ENCODE measurements at places on chromosomes 2 and 18.

DNA sequence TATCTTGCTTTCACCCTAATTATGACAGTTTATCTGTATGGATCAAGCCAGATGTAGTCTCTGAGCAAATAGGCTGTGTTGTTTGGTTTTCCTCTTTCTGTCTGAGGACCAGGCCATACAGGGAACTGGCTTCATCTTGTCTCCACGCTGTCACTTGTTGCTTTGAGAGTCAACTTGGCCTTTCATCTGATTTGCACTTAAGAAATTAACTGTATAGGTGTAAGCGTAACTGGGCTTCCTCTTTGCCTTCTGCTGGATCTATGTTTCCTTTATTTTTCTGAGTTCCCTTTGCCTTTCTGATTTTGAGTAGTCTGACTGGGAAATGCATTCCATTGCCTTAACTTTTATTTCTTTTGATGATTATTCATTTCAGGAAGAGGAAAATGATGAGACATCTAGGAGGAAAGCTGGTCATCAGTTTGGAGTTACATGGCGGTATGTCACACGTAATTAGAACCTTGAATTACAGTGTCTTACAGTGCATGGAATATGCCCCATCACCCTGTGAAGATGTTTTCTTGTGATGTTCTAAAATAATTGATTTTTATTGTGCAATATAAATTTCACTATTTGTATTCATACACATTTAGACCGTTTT is 17.4 kb downstream of the PTCD3 start:
- ATAC-seq = no peak

DNA sequence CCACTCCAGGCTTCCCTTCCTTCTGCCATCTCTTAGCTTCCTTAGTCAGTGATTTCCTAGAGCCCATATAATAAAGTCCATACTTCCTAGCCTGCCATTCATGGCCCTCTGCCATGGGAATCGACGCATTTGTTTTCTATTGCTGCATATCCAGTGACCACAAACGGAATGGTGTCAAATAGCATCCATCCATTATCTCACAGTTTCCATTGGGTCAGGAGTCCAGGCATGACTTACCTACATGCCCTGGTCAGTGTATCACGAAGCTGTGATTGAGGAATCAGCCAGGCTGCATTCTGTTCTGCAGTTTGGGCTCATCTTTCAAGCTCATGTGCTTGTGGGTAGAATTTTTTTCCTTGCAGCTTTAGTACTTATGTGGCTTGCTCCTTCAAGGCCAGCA is 209.7 kb upstream of the EPAS1 start:
- ATAC-seq = no peak

GRCh38 chr18:63963615-63964256 is 6.1 kb upstream of the SERPINB8 start:
- ATAC-seq = no peak

DNA sequence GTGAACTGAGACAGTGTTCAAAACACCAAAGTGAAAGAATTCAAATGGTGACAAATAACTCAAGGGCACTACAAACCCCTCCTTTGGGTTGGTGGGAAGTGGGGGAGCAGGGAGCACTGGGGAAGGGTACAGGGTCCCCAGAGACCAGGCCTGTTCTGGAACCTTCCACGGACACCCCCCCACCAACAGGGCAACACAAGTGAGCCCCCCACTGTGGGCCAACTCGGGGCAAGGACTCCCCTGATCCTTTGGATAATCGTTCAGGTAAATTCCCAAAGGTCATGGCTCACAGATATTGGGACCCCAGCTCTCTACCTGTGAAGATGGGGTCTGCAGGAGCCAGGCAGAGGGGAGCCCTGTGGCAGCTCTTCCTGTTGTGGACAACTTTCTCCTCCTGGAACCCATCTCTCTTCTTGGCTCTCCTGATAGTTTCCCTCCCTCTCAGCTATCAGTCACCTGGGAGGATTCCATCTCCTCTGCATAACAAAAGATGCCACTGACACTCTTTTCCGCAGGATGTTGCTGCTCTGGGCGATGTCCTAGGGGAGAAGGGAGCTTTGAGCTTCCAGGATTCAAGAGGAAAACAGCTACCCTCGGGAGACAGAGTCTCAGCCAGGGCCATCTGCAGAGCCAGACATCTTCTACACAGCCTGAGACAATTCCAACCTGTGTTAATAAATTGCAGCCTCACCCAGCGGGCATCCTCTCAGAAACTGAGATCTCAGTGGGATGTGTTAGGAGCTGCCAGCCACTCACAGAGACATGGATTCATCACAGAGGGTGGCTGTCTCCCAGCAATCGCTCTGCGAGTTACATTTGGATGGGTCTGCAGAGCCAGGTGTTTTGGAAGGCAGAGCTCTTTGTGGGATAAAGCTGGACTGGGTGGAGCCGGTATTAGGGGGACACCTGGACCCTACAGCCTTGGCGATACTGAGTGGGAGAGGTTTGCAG is 35.4 kb downstream of the MBP start:
- no peak for ATAC-seq

DNA sequence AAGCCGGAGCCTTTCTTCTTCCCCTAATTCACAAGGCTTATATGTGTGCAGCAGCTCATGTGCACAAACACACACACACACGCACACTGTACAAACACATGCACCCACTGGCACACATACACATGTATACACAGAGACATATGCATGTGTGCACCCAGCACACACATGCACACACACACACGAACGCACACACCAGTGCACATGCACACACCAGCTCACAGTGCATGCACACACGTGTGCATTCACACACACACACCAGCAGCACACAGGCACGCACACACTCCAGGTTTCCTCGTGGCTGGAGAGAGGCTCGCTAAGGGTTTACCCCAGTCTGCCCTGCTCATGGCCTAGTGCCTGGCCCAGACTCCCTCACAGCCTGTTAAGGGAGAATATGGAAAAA is 234.0 kb downstream of the EIPR1 start:
- ATAC-seq = no peak

DNA sequence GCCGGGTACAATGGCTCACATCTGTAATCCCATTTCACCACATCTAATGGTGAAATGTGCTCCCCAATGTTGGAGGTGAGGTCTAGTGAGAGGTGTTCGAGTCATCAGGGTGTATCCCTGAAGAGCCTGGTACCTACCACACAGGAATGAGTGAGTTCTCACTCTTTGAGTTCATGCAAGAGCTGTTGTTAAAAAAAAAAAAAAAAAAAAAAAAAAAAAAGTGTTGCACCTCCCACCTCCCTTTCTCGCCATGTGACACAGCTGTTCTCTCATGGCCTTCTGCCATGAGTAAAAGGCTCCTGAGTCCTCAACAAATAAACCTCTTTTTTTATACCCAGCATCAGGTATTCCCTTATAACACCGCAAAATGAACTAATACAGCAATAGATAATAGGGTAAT is 106.3 kb downstream of the C2orf74 start:
- no peak for ATAC-seq

GRCh38 chr2:70663411-70663810 is 104.6 kb downstream of the ADD2 start:
- no peak for ATAC-seq

DNA sequence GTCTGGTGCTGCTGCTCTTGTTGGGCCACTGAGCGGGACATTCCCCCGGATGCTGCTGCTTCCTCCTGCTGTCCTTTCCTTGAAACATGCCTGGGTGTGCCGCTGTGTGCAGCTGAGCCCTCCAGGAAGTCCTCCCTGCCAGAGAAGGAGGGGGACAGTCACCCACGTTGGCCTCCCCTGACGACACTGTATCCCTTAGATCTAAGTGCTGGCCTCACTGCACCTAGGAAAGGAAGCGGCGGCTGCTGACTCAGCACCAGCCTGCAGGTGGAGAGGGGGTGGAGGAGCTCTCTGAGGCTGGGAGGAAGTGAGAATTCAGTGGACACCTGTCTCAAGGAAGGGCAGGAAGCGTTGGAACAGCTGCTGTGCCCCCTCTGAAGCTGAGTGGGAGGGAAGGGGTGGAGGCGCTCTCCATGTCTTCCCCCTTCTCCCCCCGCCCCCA is 239.8 kb downstream of the HAUS1 start:
- ATAC-seq = peak; percentile 89

DNA sequence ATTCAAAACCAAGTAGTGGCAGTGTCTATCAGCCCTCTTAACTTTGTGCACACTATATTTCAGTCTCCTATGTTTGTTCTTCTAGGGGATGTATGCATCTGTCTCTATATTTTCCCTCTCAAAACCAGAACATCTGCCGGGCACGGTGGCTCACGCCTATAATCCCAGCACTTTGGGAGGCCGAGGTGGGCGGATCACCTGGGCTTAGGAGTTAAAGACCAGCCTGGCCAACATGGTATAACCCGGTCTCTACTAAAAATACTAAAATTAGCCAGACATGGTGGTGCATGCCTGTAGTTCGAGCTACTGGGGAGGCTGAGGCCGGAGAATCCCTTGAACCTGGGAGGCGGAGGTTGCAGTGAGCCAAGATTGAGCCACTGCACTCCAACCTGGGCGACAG is 9.9 kb upstream of the GAREM2 start:
- no peak for ATAC-seq

DNA sequence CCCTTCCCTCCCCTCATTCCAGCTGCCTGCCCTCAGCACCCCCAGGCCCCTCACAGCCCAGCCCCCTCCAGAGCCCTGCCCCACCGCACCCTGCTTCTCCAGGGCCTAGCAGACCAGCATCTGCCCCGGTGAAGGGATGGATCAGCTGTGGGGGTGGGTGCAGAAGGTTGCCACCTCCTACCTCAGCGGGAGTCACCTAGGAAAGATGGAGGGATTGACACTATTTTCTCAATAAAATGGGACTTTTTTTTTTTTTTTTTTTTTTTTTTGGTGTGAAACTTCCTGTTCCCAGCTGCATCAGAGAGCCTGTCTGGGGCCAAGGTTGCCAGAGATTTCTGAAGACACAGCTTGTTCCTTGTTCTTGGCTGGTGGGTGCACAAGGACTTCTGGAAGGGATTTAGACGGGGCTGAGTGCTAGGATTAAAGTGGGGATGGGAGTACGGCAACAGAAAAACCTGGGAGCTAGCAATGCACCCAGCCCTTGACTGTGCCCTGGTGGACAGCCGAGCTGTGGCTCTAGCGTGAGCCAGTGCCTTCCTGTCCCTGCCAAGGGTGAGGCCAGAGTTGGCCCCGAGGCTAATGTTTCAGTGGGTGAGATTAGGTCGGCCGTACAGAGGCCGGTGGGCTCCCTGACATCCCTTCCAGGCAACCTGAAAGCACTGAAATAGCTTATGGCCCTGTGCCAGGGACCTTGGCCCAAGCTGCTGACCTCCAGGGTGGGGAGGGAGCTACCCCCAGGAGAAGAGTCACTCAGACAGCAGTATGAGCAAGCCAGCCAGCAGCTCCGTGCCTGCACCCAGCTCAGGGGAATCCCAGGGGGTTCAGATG is 4.6 kb downstream of the B3GNT7 start:
- no peak for ATAC-seq

DNA sequence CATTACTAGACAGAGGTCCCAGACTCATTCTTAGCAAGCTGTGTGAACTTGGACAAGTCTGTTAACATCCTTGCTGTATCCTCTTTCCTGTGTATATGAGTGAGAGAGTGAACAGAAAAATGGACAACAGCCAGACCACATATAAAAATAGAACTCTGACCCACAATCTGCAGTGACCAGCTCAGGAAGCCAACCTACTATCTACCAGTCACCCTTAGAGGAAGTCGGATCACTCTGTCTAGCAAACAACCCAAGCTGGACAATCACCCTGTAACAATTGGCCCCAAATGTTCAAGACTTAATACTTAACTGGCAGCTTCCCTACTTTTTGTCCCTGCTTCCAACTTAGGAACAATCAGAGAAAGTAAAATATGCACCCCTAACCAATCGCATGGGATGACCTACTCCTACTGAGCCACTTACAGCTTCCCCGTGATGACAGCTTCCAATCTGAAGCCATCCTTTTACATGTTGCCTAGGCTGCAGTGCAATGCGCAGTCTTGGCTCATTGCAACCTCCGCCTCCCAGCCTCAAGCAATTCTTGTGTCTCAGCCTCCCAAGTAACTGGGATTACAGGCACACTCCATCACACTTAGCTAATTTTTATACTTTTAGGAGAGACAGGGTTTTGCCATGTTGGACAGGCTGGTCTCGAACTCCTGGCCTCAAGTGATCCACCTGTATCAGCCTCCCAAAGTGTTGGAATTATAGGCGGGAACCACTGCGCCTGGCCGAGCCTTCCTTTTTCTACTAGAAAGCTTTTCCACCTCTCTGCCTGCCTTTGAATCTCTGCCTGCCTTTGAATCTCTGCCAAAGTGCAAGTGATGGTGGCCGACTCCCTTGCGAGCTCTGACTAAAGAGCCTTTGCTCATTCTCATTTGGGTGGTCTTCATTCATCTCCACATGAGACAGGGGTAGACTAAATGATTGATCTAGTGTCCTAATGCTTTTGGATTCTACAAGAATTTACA is 158.3 kb upstream of the NDUFV2 start:
- no peak for ATAC-seq

GRCh38 chr18:42068030-42068429 is 113.0 kb downstream of the PIK3C3 start:
- no peak for ATAC-seq

- no peak for ATAC-seq
Measured at GRCh38 chr18:36467614-36468013, 170.1 kb downstream of the FHOD3 start.

DNA sequence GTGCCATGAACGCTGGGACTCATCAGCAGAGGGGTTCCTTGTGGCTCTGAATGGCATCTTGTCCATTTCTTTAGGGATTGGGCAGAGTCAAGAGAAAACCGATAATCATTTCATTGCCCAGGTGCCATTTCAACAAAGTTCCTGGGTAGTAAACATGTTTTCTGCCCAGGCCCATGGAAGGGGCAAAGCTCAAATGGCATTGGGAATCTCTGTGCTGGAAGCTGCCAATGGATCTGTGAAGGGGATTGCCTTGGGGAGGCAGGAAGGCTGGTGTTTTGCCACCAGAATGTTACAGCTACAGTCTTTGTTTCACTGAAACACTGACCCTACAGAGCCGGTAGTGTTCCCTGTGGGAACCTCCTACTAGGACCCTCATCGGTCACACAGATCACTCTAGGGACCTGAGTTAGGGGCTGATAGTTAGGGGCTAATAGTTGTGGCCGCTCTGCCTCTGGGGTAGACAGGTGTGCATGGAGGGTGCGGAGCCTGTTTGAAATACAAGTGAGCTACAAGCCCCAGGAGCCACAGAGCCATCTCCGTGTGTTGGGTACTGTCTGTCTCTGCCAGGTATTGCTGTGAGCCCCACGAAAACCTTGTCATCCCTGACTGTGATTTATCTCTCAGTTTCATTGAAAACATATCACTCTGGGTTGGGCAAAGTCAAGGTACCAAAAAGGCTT is 224.4 kb upstream of the COPS8 start:
- no peak for ATAC-seq

GRCh38 chr18:29660777-29661176 is 1381.8 kb downstream of the DSC3 start:
- no peak for ATAC-seq

GRCh38 chr2:105005181-105005951 is 32.5 kb upstream of the MRPS9 start:
- ATAC-seq = no peak

- ATAC-seq = no peak
Measured at GRCh38 chr18:70176537-70176936, 28.9 kb downstream of the RTTN start.

GRCh38 chr18:67134911-67135310 is 381.6 kb downstream of the DSEL start:
- ATAC-seq = no peak

DNA sequence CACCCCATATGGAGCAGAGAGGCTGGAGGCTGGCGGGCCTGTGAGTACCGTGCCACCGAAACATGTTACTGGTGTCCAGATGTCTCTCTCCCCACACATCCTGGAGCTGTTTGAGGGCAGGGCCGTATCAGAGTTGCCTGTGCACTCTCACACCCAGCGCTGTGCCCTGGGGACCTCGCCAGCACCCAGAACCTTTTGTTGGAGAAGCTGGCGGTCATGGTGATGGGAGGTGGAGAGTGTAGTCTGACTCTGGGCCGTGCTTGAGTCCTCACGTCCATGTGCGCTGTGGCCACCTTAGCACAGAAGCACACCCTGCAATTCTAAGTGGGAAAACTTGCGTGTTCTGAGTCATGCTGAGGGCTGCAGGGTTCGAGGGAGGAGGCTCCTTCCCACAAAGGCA is 259.2 kb downstream of the NDUFA10 start:
- no peak for ATAC-seq
